SJCRH30 (cell line): ENCODE measurements at places on chromosomes 5 and 9. TPM values are rescaled to one million over a fixed set of nuclear protein-coding genes. Genes with fewer than 3 reads are reported as not detected.

TRAF1 gene
- 0.25 and 0.26 TPM in 2 replicates for total RNA-seq

- no peak overlapping the region for H3K4me3 ChIP-seq
- H3K27me3 ChIP-seq, result no peaks in the 10 kb centered on the region
- H3K27ac ChIP-seq, result no peak overlapping the region
- DNase-seq, result no peak
- H3K4me1 ChIP-seq, result no peaks in the 10 kb centered on the region
These were observed 24.8 kb downstream of the ABLIM3 start for GRCh38 chr5:149166128-149166527.

DIRAS2 gene
- not detected in 2 replicates for total RNA-seq

GABRB2 gene
- not detected in 2 replicates for total RNA-seq

DNA sequence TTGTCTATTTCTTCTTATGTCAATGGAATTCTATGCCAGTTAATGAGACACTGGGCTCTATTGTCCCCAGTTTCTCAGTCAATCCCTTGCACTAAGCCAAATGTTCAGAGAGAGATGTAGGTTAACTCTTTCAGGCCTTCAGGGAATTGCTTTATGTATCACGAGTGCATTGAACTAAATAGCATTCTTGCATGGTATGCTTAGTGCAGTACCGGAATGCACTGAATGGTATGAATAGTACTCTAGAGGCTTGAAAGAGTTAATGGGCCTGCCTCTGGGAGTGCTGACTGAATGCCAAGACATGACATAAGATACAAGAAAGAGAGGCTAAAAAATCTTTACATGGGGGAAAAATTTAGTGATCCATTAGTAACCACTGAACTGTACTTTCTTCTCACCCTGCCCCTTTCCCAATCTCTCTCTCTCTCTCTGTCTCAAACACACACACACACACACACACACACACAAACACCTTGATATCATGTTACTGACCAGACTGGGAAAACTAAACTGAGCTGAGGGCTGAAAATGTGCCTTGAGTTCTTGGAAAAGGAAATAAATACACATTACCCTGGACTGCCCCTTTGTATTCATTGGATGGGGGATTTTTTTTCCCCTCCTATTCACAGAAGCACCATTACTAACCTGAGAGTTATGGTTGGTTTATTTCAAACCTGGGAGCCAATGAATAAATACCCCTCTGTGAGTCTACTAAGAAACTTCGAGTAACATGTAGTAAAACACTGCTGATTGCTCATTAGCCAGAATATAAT is 35.4 kb upstream of the TMC1 start:
- H3K27me3 ChIP-seq, result no peaks in the 10 kb centered on the region
- peak overlapping the region; percentile 69 for H3K27ac ChIP-seq
- peak; percentile 48 for DNase-seq
- no peaks in the 10 kb centered on the region for H3K36me3 ChIP-seq
- H3K4me3 ChIP-seq, result no peak overlapping the region

GRCh38 chr5:179168664-179169063 is 108.5 kb downstream of the ZNF354C start:
- H3K27me3 ChIP-seq, result no peaks in the 10 kb centered on the region
- H3K36me3 ChIP-seq, result no peaks in the 10 kb centered on the region
- no peak for DNase-seq
- H3K27ac ChIP-seq, result no peak overlapping the region

GRCh38 chr5:35656721-35657120 is 39.1 kb downstream of the SPEF2 start:
- DNase-seq, result no peak
- no peaks in the 10 kb centered on the region for H3K36me3 ChIP-seq
- H3K27me3 ChIP-seq, result no peaks in the 10 kb centered on the region; the same call in none of the 2 replicates

GRCh38 chr9:100653643-100654334 is 75.9 kb downstream of the CAVIN4 start:
- no peaks in the 10 kb centered on the region for H3K36me3 ChIP-seq
- no peak for DNase-seq
- no peak overlapping the region for H3K4me3 ChIP-seq
- no peak overlapping the region for H3K27ac ChIP-seq
- peaks cover 4% of the 10 kb centered on the region; the same call in 1 of the 2 replicates for H3K27me3 ChIP-seq

VCAN gene
- total RNA-seq, result 157 TPM in 2 replicates

DNA sequence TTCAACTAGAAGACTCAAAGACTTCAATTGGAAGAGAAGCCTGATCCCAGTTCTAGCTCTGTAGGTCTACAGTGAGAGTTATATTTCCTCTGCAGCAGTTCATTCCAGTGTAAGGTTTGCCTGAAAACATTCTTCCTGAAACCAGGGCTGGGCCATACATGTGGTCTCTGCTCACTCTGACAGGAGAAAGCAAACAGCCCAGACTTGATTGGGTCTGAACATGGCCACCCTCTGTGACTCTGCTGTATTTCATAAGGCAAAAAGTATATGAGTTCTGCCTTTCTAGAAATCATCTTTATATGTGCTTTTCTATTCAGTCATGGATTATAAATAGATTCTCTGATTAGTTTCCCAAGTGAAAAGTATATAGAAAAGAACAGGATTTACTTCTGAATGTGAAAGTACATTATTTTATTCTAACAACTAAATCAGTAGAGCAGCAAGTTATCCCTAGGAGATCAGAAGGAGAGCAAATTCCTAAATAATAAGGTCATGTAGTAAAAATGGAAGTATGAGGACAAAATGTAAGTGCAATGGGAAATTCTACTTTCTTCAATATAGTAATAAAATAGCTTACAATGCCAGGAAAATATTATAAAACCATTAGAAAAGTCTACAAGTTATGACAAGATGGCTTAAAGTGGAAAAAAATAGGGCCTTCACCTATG is 144.3 kb downstream of the EFNA5 start:
- no peak overlapping the region for H3K27ac ChIP-seq
- H3K27me3 ChIP-seq, result no peaks in the 10 kb centered on the region
- H3K4me1 ChIP-seq, result peaks cover 4% of the 10 kb centered on the region; the same call in 1 of the 2 replicates
- H3K4me3 ChIP-seq, result no peak overlapping the region

DNA sequence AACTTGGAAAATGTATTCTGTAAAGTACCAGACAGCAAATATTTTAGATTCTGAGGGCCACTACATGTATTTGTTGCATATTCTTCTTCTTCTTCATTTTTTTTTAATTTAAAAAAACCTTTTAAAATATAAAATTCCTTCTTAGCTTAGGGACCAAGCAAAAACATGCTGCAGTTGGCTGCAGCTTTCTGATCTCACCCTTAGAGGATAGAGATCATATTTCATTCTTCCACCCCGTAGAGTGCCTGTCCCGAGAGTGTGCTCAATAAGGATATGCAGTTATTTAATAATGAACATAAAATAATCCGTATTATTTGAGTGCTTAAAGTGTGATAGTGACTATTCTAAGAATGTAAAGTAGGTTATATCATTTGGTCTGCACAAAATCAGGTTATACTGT is 204.2 kb upstream of the CD180 start:
- no peaks in the 10 kb centered on the region for H3K4me1 ChIP-seq
- DNase-seq, result peak; percentile 17
- H3K4me3 ChIP-seq, result no peak overlapping the region
- H3K27me3 ChIP-seq, result no peaks in the 10 kb centered on the region
- no peaks in the 10 kb centered on the region for H3K36me3 ChIP-seq
- H3K27ac ChIP-seq, result no peak overlapping the region

DNA sequence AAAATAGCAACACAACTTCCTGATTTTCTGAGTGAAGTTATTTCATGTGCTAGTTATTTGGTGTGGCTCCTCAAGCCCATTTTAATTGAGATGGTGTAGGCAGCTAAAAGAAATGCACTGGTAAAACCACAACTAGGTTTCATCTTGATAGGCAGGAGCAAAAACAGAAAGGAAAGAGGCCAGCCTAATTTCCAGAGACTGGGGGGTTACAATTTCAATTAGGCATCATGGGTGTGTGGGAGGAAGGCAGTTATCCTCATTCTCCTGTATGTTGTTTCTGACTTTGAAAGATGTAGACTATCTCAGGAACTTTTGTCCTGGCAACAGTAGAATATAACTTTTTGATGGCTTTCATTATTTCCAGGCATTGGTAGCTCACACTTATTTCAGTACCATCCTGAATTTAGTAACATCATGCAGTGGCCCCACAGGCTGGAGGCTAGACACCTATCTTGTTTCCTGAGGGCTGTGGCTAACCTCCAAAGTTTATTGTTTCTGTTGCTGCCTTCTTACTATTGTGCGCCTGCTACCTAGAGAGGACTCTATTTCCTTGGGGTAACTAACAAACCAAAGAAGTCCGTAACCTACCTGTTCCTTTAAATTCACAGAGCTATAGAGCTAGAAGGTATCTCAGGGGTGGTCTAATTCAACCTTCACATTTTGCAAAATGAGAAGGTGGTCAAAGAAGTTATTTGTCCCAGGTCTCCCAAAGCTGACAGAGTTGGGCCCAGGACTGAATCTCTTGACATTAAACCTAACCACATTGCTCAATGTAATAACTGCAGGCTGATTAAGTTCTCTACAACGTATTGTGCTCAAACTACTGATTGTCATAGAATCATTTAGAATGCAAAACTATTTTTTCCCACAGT is 42.4 kb downstream of the FYB1 start:
- H3K4me3 ChIP-seq, result no peak overlapping the region
- no peaks in the 10 kb centered on the region for H3K36me3 ChIP-seq
- DNase-seq, result no peak
- no peaks in the 10 kb centered on the region for H3K4me1 ChIP-seq
- no peak overlapping the region for H3K27ac ChIP-seq

GRCh38 chr5:68037546-68037945 is 178.0 kb upstream of the PIK3R1 start:
- no peak for DNase-seq
- no peaks in the 10 kb centered on the region for H3K4me1 ChIP-seq
- H3K27ac ChIP-seq, result no peak overlapping the region
- H3K36me3 ChIP-seq, result no peaks in the 10 kb centered on the region
- no peaks in the 10 kb centered on the region for H3K27me3 ChIP-seq

C9orf40 gene
- total RNA-seq, result 15.3 and 16.1 TPM in 2 replicates

DNA sequence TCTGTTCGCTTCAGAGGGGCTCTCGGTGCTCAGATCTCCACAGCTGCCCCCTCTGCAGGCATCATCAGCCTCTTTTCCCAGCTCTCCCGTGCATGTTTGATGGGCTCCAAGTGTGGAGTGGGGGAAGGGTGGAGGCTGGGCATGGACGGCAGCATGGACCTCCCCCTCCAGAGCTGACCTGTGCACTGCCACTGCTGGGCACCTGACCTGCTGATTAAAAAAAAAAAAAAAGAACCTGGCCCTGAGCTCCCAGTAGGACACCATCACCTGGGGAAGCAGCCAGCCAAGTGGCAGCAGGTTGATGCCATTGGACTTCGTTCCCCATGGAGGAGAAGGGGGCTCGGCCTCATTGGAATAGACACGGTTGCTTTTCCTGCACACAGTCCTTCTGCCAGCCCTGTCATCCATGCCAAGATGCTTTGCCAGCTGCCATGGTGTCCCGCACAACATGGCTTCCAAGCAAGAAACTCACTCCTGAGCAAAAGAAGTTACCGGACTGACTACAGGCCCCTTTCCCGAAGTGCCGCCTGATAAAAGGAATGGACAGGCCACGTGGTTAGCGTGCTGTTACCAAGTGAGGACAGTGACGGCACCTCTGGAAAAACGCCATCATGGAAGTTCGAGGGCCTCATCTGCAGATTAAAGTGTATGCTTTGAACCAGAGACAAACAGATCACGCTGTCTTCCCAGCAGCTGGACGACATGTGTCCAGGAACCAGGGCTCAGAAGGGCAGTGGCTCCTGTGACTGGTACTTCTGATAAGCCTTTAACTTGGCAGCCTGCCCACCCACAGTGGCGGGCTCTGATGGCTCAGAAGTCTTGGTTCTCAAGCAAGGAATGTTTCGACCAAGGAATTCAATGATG is 14.7 kb upstream of the BRD3OS start:
- no peaks in the 10 kb centered on the region for H3K27me3 ChIP-seq
- H3K4me1 ChIP-seq, result peaks cover 24% of the 10 kb centered on the region
- H3K4me3 ChIP-seq, result no peak overlapping the region
- H3K27ac ChIP-seq, result no peak overlapping the region
- peak; percentile 73 for DNase-seq
- no peaks in the 10 kb centered on the region for H3K36me3 ChIP-seq

LCP2 gene
- not detected in 2 replicates for total RNA-seq

DNA sequence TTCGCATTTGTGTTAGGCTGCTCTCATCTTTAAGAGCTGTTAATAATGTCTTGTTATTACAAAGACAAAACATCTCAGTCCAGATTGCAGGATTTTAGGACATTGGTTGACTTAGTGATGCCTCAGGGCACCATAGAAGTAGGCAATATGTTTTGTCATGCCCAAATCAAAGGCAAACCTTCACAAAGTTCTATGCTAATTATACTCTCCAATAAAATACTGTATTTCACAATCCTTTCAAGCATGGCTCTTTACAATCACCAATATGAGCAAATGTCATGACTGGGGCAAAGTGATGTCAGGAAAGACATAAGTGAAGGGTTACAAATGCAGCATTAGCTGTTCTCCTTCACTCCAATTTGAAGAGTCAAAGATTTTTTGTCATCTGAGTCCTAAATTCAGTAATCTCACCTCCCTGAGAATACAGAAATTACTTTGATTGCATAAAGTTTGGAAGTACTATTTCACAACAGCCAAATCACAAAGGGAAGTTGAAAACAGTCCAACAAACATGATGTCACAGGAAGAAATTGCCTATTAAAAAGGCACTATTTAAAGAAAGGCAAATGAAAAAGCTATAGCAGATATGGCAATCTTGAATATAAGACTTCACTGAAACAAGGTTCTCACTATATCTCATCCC is 303.2 kb downstream of the PRR16 start:
- no peak overlapping the region for H3K27ac ChIP-seq
- H3K27me3 ChIP-seq, result no peaks in the 10 kb centered on the region
- no peaks in the 10 kb centered on the region for H3K36me3 ChIP-seq
- no peak overlapping the region for H3K4me3 ChIP-seq
- no peaks in the 10 kb centered on the region for H3K4me1 ChIP-seq

TBC1D9B gene
- 33.6 and 37.0 TPM in 2 replicates for total RNA-seq

ACOT12 gene
- total RNA-seq, result 0.14 TPM in 1 of 2 replicates, not detected in the other

OR13F1 gene
- not detected in 2 replicates for total RNA-seq

GRCh38 chr5:127892467-127893207 is 189.4 kb downstream of the CCDC192 start:
- H3K27ac ChIP-seq, result no peak overlapping the region
- peak overlapping the region; percentile 2; the same call in 1 of the 2 replicates for H3K4me3 ChIP-seq
- no peaks in the 10 kb centered on the region for H3K27me3 ChIP-seq

NTRK2 gene
- total RNA-seq, result under 0.01 TPM in 1 of 2 replicates, not detected in the other

DNA sequence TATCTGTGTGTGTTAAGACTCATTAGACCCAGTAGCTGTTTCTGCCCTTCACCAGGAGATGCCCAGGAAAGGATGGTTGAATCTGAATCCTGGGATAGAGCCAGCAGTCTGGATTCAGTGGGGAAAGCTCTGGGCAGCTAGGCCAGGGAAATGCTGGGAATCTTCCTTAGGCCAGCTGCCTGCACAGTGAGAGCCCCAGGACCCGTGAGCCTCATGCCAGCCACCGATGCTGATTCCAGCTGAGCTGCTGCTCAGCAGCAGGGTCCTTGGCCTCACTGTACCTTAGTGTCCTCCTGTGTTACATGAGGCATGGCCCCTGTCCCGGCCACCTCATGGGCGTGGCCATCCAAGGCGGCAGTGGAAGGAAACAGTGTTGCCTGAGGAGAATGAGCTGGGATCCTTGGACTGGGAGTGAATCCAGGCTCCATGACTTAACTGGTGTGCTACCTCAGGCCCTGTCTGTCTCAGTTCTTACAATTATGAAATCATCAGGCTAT is 87.1 kb downstream of the AMBP start:
- H3K4me1 ChIP-seq, result peaks cover 42% of the 10 kb centered on the region
- H3K27ac ChIP-seq, result no peak overlapping the region
- no peak overlapping the region for H3K4me3 ChIP-seq
- peaks cover 8% of the 10 kb centered on the region for H3K36me3 ChIP-seq
- DNase-seq, result no peak

GRCh38 chr5:173395933-173396308 is 67.7 kb upstream of the STC2 start:
- H3K27ac ChIP-seq, result no peak overlapping the region
- 0 out of 2 replicates have a peak, but pooled peaks cover 1% of the 10 kb centered on the region for H3K4me1 ChIP-seq
- H3K36me3 ChIP-seq, result no peaks in the 10 kb centered on the region
- no peak for DNase-seq
- H3K4me3 ChIP-seq, result no peak overlapping the region

ADAMTS2 gene
- total RNA-seq, result not detected in 2 replicates
